ACHN (cell line): ENCODE measurements at places on chromosomes 7 and 10.
A peak's percentile ranks its signal among the peaks of the same experiment; 100 is the strongest.

DNA sequence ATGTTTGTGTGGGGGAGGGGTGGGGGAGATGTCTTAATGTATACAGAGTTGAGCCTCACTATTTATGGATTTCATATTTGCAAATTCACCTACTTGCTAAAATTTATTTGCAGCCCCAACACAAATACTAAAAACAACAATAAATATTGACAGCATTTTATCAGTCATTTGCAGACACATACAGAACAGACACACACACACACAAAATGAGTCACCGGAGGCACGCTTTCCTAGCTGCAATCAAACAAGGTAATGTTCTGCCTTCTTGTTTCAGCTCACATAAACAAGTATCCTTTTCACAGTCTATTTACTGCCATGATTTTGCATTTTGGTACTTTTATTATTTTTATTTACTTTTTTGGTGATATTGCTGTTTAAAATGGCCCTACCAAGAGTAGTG is 88.5 kb downstream of the IPMK start:
- DNase-seq: no peak

DNA sequence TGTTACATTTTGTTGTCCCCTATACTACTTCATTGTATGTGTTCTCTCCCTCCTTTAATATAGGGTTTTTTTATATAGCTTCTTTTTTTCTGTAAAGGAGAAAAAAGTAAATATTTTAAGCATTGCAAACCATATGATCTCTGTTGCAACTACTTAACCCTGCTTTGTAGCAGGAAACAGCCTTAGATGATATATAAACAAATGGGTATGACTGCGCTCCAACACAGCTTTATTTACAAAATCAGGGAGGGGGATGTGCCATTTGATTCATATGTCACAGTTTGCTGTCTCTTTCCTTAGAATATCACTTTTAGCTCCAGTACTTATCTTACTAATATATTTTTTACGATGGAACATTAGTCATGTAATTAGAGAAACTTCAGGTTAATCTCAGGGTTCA is 155.2 kb upstream of the GNAI1 start:
- no peak for DNase-seq

DNA sequence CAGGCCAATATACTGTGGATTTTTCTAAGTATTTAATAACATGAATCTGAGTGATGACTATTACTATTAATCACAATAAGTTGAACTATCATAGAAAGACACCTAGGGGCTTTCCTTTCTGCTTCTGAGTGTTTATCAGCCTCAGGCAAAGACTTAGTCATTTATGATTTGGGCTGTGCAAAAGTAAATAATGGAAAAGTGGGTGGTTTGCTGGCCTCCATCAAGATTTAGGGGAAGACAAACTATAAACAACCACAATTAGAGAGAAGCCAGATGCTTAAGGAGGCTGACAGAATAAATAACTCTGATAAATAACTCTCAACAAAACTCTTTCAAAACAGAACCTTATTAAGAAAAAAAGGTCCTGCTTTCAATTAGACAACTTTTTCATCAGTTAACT is 64.7 kb downstream of the MACC1 start:
- no peak for DNase-seq

DNA sequence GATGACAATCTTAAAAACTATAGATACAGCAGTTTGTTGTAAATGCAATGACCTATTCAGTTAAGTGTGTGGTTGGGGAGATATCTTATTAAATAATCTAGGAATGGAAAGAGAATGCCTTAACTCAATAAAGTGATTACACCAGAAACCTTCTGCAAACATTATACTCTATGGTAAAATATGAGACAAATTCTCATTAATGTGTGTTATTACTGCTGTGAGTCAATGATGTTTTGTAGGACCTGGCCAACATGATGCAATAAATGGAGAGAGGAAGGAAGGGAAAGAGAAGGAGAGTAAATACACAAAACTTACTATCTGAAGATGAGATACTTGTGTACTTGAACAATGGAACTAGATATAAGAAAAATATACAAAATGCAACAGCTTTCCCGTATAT is 25.1 kb downstream of the MKX start:
- no peak for DNase-seq

GRCh38 chr10:100519311-100520051 is at the start of gene SEC31B:
TSS of gene SEC31B (minus strand) at chr10:100519861. CDS start at chr10:100516952, 2,909 bp downstream.
- DNase-seq: no peak

- DNase-seq: no peak
Measured at GRCh38 chr10:13672548-13672947, 85.8 kb downstream of the PRPF18 start.

DNA sequence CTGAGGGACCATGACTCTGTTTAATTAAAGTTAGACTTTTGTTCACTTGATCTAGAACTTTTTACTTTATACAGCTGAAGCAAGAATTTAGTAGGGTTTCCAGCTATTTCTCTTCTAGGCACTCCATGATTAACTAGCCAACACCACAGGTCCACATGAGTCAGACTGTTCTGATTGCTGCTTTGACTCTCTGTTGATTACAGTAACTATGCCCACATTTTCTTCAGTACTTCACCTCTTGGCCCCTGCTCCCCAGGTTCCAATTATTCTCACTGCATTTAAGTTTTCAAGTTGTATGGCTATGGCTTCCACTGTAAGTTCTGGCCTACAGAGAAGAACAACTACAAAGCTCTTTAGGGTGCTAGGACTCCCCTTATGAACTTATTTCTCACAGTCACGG is 737.2 kb upstream of the IGFBP3 start:
- no peak for DNase-seq

DNA sequence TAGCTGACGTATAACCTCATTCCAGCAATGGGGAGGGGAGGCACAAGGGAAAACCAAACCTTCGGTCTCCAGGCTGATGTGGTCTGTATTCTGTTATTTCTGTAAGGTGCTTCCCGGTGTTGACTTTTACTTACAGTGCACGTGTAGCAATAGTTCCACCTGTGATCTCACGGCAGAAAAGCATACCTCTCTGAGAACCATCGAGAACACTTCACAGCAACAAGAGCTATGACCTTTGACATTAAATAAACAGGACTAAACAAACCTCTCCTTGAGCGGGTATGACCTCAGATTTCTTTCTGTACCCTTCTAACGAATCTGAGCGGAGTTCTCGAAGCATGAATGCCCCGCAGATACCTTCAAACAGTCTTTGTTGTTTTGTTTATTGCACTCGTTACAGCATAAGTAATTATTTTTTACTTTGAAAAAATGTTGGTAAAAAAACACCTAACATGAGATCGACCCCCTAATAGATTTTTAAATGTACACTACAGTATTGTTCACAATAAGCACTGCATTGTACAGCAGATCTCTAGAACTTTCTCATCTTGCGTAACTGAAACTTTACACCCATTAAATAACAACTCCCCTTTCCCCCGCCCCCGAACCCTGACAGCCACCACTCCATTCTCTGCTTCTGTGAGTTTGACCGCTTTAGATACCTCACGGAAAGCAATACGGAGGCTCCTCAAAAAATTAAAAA is 282.3 kb downstream of the GATA3 start:
- DNase-seq: no peak

DNA sequence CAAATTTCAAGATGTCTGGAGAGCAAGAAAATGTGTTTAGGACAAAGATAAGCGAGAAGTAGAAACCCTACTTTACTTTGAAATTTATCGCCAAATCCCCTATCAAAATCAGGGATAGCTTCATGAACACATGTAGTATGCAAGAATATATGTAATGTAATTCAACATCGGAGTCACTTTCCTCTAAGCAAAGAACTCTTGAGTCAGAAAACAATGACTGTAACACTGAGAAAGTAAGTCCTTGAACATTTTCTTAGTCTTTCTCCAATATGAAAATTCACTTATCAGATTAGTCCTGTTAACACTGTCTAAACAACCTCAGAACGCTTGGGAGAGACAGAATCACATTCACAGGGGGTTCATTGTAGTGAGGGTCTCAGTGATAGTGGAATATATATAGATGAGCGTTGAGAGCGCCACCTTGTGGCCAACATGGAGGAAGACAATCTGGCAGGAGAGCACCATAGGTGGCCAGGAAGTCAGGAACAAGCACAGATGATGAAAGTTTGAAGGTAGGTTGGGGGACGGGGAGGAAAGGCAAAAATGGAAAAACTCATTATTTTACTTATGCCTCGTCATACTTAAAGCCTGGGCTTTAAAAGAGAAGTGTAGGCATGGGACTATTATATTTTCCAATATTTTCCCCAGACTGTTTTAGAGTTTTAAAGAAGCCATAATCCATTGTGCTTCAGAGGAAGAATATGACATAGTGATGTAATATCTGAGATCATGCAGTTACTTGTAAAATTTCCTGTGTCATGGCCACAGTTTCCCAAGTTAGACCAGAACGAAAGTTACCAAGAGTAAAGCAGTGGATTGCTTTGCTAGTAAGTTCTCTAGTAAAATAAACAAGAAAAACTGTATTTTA is 115.5 kb upstream of the GNAI1 start:
- peak; percentile 72 for DNase-seq

GRCh38 chr10:110495731-110496552 is 1.8 kb upstream of the DUSP5 start:
- no peak for DNase-seq

GRCh38 chr10:5632446-5632845 is 33.9 kb downstream of the ASB13 start:
- peak; percentile 73 for DNase-seq

- DNase-seq: peak; percentile 10
Measured at GRCh38 chr7:34756025-34756437, 98.0 kb downstream of the NPSR1 start.

- no peak for DNase-seq
Measured at GRCh38 chr10:76396134-76396533, 964.7 kb downstream of the LRMDA start.

DNA sequence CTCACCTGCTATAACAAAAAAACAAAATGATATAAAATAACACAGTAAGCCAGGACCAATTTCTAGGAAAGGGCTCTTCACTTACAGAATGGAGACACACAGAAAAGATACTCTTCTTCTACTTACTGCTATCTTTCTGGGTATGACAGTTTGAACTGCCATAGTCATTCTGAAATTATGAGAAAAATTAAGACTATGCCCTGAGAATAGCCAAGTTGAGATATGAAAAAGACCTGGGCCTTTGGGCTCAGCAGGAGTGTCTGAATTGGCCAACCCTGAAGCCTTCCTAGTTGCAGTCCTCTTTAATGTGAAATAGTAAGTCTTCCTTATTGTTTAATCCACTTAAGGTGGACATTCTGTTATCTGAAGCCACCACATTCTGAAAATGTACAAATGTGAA is 519.5 kb downstream of the GRID1 start:
- DNase-seq: no peak

DNA sequence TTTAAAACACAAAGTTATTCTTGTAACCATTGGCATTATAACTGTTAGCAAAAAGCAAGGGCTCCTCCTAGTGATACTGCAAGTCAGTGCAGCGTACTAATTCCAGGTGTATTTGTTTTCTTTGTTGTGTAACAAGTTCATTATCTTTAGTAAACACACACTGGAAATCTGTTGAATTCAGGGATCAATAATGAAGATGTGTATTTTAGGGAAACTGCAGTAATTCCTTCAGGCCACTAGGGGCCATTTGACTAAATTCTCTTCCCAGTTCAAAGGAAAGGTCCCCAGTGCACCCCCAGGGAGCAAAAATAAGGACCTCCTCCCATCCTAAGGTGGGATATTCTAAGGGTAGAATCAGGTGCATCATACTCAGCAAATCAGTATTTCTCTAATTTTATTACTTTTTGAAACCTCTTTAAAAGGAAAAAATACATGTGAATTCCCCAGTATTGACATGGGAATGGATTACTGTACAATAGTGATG is 158.6 kb upstream of the LYZL1 start:
- DNase-seq: peak; percentile 22

DNA sequence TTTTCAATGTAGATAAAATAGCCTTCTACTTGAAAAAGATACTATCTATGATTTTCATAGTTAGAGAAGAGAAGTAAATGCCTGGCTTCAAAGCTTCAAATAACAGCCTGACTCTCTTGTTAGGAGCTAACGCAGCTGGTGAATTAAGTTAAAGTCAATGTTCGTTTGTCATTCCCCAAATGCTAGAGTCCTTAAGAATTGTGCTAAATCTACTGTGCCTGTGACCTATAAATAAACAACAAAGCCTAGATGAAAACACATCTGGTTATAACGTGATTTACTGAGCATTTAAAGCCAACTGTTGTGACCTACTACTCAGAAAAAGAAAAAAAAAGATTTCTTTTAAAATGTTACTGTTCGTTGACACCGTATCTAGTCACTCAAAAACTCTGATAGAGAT is 134.7 kb downstream of the POLR1F start:
- no peak for DNase-seq

DNA sequence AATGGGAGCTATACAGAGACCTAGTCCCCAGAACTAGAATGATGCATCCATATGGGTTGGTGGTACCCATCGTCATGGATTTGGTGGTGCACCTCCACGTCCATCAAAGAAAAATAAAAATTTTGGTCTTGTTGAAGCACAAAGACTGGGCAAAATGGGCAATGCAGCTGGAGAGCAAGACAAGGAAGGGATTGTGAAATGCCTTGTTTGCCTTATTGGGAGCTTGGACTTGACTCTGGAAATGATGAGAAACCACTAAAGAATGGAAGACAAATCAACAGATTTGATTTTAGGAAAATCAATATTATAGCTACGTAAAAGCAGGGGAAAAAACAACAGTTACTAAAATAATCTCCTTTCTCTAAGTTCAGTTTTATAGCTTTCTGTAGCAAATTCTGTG is 150.9 kb downstream of the CPED1 start:
- DNase-seq: no peak

- no peak for DNase-seq
Measured at GRCh38 chr7:153398370-153398769, 638.8 kb downstream of the ACTR3B start.

- peak; percentile 54 for DNase-seq
Measured at GRCh38 chr10:60140651-60141632, 234.6 kb upstream of the CCDC6 start.

DNA sequence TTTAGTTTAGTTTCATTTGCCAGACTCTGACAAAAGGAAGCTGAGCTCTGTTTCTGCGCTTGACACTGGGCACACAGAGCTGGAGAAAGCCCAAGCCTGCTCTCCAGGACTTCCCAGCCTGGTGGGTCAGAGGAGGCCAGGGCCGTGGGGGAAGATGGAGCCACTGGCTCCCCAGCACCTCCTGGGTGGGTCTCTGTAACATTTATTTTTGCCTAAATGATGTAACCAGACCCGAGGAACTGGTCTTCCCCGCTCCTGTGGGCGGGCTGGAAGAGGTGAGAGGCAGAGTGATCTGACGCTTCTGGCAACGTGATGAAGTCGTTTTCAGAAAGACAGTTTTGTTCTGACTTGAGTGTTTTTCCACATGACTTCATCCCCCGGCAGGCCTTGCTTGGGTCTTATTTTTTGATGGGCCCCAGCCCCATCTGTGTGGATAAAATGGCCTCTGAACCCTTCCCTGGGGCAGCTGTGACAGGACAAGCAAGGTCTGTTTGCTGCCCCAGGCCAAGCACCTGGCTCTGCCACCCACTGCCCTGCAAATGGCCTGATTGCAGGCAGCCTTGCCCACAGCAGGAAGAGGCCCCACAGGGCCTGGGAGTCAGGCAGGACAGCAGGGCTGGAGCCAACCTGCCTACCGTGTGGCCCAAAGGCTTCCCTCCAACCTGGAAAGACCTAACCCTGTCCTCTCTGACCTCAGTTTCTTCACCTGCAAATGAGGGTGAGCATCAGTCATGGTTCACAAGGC is 304.9 kb upstream of the ZMIZ1 start:
- DNase-seq: no peak
